Stimulated activated CD4-positive, alpha-beta T cell treated with anti-CD3 and anti-CD28 coated beads, TNF-alpha, amount 100 ng/mL, for 1 hour (primary cell): ENCODE measurements at places on chromosomes 6 and 20.

- DNase-seq: no peak
Observed at GRCh38 chr6:72811971-72812421, 190.1 kb downstream of the KCNQ5 start.

DNA sequence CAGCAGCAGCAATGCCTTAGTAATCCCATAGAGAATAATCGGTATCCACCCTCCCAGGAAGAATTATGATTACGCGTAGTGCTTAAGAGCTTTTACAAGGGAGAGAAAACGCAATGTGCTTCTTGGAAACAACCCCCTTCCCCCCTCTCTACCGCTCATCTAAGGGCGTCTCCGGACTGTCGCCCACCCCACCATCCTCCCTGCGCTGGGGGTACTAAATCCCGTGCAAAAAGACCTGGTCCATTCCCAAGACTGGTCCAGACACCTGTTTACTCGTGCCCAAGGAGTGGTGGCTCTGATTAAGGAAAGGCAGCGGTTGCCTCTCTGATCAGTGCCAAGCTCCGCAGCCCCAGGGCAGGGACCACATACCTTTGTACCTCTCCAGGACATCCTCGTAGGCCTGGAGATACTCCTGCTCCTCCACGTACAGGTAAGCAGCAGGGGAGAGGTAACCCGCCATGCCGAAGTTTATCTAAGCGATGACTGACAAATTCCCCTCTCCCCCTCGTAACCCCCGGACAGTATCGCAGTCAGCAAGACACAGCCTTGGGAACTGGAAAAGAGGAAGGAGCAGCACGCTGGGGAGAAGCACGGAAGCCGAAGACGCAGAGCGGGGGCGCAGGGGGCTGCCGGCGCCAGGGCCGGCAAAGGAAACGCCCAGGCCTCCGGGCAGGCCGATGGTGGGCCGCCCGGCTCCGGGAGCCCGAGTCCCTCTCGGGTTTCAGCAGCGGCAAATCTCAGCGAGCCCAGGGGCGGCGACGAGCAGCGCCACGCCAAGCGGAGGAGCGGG lies 112.0 kb upstream of the BEND6 start:
- DNase-seq: no peak

DNA sequence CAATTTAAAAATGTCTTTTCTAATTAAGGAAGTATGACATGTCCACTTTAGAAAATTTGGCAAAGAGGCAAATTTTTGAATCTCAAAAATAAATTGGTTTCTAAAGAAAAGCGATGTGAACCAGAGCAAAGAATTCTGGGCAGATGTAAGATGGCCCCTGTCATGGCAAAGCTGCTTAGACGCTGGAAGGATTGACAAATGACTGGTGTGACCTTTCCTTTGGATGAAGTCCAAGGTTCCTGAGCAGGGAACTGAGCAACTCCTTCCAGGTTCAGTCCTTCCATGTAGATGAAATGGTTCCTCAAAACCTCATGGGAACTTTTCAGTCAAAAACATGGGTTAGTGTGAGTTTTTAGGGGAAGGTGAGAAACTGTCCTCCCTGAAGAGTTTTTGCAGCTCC lies 25.1 kb downstream of the BRPF3 start:
- no peak for DNase-seq

- no peak for DNase-seq
Observed at GRCh38 chr6:63567966-63568365, 4.3 kb upstream of the LOC128125822 start.

- no peak for DNase-seq
Observed at GRCh38 chr6:130161683-130162404, 60.9 kb downstream of the SAMD3 start.

DNA sequence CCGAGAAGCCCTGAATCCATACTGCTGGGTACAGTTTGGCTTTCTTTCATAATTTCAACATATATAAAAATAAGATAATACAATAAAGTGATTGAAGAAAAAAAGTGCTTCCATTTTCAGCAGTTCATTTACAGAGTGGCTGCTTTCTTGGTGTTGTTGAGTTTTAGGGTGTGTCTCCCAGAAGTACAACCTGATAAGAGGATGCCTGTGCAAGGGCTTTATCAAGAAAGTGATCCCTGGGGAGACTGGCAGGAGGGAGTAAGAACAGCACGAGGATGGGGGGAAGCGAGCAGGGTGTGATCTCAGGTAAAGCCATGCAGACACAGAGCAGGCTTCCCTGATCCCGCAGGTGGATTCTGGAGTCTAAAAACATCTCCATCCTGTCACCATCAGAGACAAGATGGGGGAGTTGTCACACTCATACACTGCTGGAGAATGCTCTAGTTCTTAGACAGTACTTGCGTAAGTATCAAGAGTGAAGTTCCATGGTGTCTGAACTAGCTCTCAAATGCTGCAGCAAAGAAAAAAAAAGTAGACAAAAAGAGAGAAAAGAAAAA lies 395.9 kb downstream of the CDH26 start:
- DNase-seq: no peak

- no peak for DNase-seq
Observed at GRCh38 chr20:32019156-32019510, 8.9 kb downstream of the CCM2L start.

DNA sequence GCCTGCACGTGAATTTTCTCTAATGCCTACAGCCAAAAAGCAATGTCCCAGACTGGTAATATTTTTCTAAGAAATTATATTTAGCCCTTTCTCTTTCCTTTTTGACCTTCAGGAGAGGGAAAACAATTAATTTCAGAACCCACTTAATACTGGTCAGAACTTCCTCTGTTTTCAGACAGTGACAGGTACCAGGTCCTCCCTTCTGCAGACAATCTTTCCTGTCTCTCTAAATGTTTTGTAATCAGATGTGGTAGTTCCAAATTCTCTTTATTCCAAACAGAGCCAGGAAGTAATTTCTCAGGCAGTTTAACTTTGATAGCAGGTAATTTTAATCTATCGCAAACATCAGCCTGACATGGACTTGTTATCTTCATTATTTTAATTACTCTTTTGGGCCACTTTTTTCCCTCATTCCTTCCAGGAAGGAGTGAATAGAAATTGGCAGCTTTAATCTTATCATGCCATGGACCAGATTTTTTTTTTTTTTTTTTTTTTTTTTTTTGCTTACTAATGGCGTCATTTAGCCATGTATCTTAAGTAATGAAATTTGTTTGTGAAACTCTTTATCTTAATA lies 348.6 kb upstream of the SOX4 start:
- no peak for DNase-seq
